ENCODE measurements at places on chromosomes 2 and 18.

GRCh38 chr2:12712881-12713280 lies 3.9 kb upstream of the TRIB2 start:
- no peak for DNase-seq

- peak; percentile 6 for DNase-seq
Observed at GRCh38 chr18:26089293-26090129, 902 bp downstream of the SS18 start.

DNA sequence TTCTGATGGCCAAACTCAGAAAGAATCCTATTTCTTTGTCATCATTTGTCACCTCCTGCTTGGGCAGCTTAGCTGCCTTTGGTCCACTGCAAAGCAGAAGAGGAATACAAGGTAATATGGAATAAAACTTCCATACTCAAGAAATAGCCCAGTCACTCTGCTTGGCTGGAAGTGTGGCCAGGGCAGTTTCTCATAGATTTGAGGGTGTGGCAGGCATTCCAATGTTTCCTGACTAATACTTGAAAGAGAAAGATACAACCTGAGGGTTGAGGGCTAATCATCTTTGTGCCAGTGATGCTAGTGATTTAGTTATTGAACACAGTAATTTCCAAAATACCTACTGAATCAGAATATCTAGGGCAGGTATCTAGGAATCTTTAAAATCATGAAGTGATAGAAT lies 83.1 kb downstream of the FAM161A start:
- DNase-seq, result no peak

- no peak for DNase-seq
Observed at GRCh38 chr2:12931186-12931844, 214.6 kb downstream of the TRIB2 start.

Measured in NCI-H1417 treated with DMSO at 0.1 percent for 48 hours (cell line).